A549 treated with GW870086 at 1 μM for 4 hours (cell line): ENCODE measurements at places on chromosomes 12 and 14. TPM values are rescaled to one million over a fixed set of nuclear protein-coding genes. Genes with fewer than 3 reads are reported as not detected.

HHIPL1 gene
- 0.16 to 0.38 TPM (median 0.20 TPM) in 5 replicates for total RNA-seq

PAX9 gene
- total RNA-seq: 2.1 to 3.4 TPM (median 3.2 TPM) in 5 replicates

RAD51AP1 gene
- total RNA-seq: 12.1 to 25.5 TPM (median 18.1 TPM) in 5 replicates

TAS2R20 gene
- total RNA-seq: 0.09 to 0.21 TPM in 2 of 5 replicates, not detected in the others

KRT79 gene
- 0.09 to 0.20 TPM in 2 of 5 replicates, not detected in the others for total RNA-seq

SLCO1B1 gene
- 0.19 to 0.46 TPM (median 0.29 TPM) in 5 replicates for total RNA-seq
